ENCODE measurements at places on chromosomes 2 and 18. TPM values are rescaled to one million over a fixed set of nuclear protein-coding genes. Genes with fewer than 3 reads are reported as not detected.

UPP2 gene
- not detected for total RNA-seq

GRCh38 chr2:86441882-86442641 lies 891 bp downstream of the KDM3A start:
- DNase-seq, result peak; percentile 18

DNA sequence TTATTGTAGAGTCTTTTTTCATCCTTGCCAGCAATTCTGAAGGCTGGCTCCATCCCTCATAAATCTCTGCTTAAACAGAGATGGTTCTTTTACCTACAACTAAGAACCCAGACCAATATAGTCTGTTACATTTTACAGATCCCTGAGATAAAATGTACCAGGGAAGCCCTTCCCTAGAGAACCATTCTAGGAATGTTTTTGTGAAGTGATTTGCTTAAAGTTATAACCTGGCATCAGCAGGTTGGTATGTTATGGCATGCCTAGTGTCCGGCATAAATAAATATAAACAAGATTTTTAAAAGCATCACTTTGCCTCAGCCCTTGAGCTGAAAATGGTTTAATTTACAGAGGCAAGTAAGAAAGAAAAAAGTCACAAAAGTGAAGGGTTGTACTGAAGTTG lies 18.5 kb upstream of the NPAS2 start:
- DNase-seq, result no peak

DNA sequence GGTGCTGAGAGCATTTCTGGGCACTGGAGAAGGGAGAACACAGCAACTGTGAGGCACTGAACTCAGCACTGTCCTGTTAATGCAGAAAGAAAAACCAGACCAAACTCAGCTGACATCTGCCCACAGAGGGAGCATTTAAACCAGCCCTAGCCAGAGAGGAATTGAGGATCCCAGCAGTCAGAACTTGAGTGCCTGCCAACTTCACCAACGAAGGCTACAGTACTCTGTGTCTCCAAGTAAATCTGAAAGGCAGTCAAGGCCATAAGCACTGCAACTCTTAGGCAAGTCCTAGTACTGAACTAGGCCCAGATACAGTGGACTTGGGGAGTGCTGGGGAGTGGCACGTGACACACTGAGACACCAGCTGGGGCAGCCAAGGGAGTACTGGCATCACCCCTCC lies 176.2 kb upstream of the ZC3H15 start:
- no peak for DNase-seq

DNA sequence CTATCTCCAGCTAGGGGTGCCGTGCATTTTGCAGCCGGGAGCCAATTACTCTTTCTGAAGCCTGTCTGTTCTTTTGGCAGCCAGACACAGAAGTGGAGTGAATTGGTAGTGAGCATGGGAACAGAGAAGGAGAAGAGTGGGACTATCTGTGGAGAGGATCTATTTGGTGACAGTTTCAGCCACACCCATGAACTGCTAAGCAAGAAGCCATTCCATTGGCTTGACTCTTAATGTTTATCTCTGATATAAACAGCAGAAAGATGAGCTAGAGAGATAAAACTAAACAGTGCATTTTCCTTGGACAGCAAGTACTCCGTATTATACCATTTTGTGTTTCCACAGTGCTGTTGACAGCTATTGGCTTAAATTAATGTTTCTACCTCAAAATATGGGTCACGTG lies 259.6 kb upstream of the THUMPD2 start:
- DNase-seq, result no peak

Data from NCI-H460 (cell line).